ENCODE measurements at places on chromosomes 11 and 22. TPM values are rescaled to one million over a fixed set of nuclear protein-coding genes. Genes with fewer than 3 reads are reported as not detected.

DNA sequence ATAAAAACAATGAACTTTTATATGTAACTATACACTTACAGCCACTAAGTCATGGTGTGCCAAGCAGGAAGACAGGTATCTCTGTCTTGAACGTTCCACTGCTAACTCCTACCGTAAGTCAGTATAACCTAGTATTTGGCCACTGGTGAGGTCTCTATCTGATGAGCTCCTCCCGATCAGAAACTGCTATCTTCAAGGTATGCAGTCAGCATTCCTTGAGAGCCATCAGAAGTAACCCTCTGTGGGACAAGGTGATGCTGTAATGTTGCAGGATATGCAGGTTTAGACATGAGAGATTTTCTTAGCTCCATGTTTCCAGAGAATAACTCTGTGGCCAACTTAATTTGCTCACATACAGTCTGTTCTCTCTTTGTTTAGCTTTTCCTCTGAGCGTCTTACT is 397.9 kb upstream of the CCDC90B start:
- peaks cover 7% of the 10 kb centered on the region for H3K4me1 ChIP-seq
- no peaks in the 10 kb centered on the region for H3K36me3 ChIP-seq
- H3K27ac ChIP-seq = no peak overlapping the region
- no peak for DNase-seq
- no peaks in the 10 kb centered on the region for H3K27me3 ChIP-seq
- no peak overlapping the region for H3K4me3 ChIP-seq

DNA sequence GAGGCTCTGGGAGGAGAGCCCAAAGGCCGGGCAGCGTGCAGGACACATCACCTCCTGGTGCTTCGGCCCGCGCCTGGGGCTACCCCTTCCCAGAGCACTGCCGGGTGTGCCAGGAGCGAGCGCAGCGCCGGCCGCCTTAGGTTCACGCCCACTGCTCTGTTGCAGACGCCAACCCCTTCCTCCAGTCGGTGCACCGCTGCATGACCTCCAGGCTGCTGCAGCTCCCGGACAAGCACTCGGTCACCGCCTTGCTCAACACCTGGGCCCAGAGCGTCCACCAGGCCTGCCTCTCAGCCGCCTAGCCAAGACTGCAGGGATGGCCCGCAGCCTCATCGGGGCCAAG is 79.0 kb downstream of the MED15 start:
- H3K4me1 ChIP-seq = peaks cover 47% of the 10 kb centered on the region
- H3K36me3 ChIP-seq = peaks cover 61% of the 10 kb centered on the region
- no peak overlapping the region for H3K4me3 ChIP-seq

DNA sequence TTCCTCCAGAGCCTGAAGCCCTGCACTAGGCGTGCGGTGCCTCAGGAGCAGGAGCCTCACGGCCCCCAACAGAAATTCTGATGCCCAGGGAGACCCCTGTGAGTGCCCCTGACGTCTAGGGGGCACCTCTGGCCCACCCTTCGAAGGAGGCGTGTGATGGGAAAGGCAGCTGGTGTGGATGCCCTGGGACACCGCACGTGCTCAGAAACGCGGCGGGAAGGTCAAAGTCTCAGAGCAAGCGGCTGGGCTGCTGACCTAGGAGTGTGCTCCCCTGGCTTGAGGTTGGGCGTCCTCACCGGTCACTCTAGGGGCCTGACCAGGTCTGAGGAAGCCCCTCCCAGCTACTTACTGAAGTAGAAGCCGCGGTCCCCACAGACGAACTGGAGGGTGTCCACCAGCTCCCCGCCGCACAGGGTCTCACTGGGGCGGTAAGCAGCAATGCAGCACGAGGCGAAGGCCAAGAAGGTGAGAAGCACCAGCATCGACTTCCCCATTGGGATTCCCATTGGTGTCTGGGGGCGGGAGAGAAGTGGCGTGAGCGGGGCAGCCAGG is 4.1 kb downstream of the IGF2 start:
- H3K4me1 ChIP-seq = peaks cover 33% of the 10 kb centered on the region
- no peak for DNase-seq
- no peaks in the 10 kb centered on the region for H3K36me3 ChIP-seq
- H3K4me3 ChIP-seq = no peak overlapping the region
- no peak overlapping the region for H3K27ac ChIP-seq

- no peak overlapping the region for H3K27ac ChIP-seq
- H3K36me3 ChIP-seq = no peaks in the 10 kb centered on the region
- H3K4me1 ChIP-seq = peaks cover 8% of the 10 kb centered on the region
Observed at GRCh38 chr11:117444711-117445658, 117.3 kb downstream of the CEP164 start.

GRCh38 chr22:40651563-40652501 is 15.3 kb upstream of the MRTFA start:
- H3K4me3 ChIP-seq = peak overlapping the region; percentile 63
- H3K27ac ChIP-seq = peak overlapping the region; percentile 99
- peak; percentile 98 for DNase-seq
- no peaks in the 10 kb centered on the region for H3K27me3 ChIP-seq

DNA sequence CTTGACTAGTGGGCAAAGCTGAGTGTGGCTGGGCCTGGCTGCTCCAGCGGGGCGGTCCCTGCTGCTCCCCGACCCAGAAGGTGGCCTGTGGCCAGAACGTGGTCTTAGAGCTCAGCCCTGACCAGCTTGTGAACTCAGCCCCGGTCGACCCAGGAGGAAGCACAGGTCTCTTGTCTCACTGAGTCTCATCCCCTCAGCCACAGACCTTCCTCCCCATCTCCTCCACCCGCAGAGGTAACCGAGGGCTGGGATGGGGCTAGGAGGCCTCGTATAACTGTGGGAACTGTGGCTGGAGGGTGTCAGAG is 546.2 kb upstream of the B3GAT1 start:
- H3K27ac ChIP-seq = no peak overlapping the region
- H3K4me1 ChIP-seq = no peaks in the 10 kb centered on the region
- H3K27me3 ChIP-seq = no peaks in the 10 kb centered on the region
- no peak overlapping the region for H3K4me3 ChIP-seq
- DNase-seq = no peak

GRCh38 chr11:70778883-70779282 is 380.6 kb downstream of the CTTN start:
- no peak overlapping the region for H3K27ac ChIP-seq
- no peaks in the 10 kb centered on the region for H3K4me1 ChIP-seq
- H3K27me3 ChIP-seq = no peaks in the 10 kb centered on the region
- DNase-seq = no peak

DNA sequence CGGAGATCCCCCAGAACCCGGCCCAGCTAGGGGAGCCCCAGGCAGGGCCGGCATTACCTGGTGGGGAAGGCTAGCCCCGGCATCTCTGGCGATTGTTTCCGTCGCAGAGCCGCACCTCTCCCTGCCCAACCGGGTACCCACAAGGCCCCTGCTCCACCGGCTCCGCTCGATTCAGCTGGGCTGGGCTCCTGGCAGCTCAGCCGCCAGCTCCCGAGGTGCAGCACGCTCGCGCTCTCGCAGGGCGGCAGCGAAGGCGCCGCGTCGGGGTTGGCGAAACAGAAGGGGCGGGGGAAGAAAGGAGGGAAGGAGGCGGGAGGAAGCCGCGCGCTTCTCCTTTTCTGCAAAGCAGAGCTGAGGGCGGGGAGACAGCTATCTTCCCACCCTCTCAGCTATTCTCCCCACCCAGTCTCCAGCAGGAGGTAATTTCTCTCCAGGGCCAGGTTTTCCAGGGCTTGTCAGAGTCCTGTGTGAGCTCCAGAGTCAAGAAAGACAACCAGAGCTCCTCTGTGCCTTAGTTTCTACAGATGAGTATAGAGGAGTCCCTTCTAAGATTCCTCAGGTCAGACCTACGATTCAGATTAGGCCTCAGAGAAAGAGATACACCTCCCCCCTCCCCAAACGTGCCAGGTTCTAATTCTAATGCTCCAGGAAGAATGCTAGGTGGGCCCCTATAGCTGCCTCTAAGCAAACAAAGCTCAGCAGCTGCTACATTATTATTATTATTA is 62.0 kb downstream of the PAK1 start:
- peak; percentile 92 for DNase-seq
- no peaks in the 10 kb centered on the region for H3K27me3 ChIP-seq
- H3K4me1 ChIP-seq = peaks cover 25% of the 10 kb centered on the region
- peak overlapping the region; percentile 41 for H3K27ac ChIP-seq

GRCh38 chr22:39194098-39194497 is 41.6 kb upstream of the CBX7 start:
- H3K4me1 ChIP-seq = peaks cover 7% of the 10 kb centered on the region
- H3K4me3 ChIP-seq = no peak overlapping the region
- no peaks in the 10 kb centered on the region for H3K36me3 ChIP-seq
- H3K27me3 ChIP-seq = no peaks in the 10 kb centered on the region

DNA sequence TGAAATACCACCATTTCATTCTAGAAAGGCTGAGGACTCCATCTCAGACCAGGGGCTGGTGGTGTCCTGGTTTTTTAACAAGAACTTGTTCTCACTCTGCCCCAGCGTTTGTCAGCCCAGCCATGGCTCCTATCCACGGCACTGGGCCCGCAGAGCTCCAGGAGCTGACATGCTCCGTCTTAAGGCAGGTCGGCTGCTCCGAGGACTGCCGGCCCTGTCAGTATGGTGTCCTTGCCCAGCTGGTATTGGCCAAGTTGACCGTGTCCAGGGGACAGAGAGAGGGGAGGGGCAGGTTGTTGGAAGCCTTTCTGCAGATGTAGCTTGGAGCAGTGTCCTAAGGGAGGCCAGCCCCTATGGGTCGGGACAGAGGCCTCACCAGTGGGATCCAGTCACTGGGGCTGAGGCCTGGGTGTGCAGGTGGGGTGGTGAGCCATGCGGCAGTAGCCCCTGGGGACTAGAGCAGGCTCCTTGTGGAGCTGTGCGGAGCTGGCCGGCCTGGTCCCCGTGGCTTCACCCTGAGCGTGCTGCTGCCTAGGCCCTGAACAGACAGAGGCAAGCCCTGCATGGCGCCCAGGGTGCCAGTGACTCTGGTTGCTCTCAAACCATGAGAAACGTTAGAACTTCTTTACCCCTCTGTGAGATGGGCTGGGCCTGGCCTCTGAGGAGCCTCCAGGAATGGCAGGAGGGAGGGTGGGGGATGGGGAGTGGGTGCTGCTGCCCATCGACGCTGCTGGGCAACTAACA is 39.9 kb upstream of the KCNQ1OT1 start:
- no peak overlapping the region for H3K4me3 ChIP-seq
- H3K4me1 ChIP-seq = peaks cover 7% of the 10 kb centered on the region
- DNase-seq = no peak
- no peaks in the 10 kb centered on the region for H3K27me3 ChIP-seq
- H3K27ac ChIP-seq = no peak overlapping the region

C1QTNF5 gene
- total RNA-seq = 5.7 TPM

MMP27 gene
- total RNA-seq = not detected

KLHDC7B gene
- 0.26 TPM for total RNA-seq

RAG2 gene
- total RNA-seq = not detected

All from suprapubic skin (tissue), 4 donors.